ENCODE measurements at places on chromosomes 2 and 18. TPM values are rescaled to one million over a fixed set of nuclear protein-coding genes. Genes with fewer than 3 reads are reported as not detected.

Gene CYTIP
- 238 TPM for total RNA-seq

Gene CD8B
- 483 TPM for total RNA-seq

Gene KCNG3
- not detected for total RNA-seq

- H3K36me3 ChIP-seq = no peaks in the 10 kb centered on the region
- H3K27ac ChIP-seq = no peak overlapping the region
- H3K4me1 ChIP-seq = no peaks in the 10 kb centered on the region
- no peak overlapping the region for H3K4me3 ChIP-seq
- no peaks in the 10 kb centered on the region for H3K27me3 ChIP-seq
- no peak for DNase-seq
Measured at GRCh38 chr2:42938671-42939370, 146.4 kb upstream of the HAAO start.

- H3K27ac ChIP-seq = no peak overlapping the region
- no peaks in the 10 kb centered on the region for H3K4me1 ChIP-seq
- DNase-seq = no peak
- H3K4me3 ChIP-seq = no peak overlapping the region
- no peaks in the 10 kb centered on the region for H3K27me3 ChIP-seq
Measured at GRCh38 chr2:233021771-233022170, 8.7 kb upstream of the NGEF start.

DNA sequence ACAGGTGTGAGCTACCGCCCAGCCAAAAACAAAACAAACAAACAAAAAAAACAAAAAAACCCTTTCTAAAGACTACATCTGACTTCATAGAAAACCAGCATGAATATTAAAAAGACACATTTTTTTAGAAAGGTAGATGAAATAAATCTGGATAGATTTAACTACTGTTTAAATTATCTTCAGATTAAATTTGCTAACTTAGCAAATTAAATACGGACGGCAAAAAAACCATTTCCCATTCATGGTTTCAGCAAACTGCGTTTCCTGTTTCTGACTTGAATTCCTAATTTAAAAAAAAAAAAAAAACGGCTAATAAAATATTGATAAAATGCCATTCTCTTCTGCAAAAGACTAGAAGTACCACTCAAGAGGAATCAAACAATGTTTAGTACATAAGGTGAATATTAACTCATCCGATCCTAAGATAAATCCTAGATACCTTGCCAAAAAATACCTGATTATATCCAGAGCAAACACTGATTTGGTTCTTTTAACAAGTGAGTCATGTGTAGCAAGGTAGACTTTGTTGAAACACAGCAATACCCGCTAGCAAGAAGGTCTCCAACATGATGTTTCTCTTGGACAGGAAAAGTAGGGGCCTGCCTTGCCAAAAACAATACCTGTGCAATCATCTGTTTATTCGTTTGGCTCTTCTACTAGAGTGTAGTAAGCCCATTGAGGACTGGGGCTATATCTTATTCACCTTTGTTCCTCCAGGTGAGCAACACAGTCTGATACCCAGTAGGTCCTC is 96.2 kb downstream of the BARD1 start:
- H3K36me3 ChIP-seq = peaks cover 20% of the 10 kb centered on the region
- no peak for DNase-seq
- H3K27ac ChIP-seq = no peak overlapping the region
- H3K27me3 ChIP-seq = peaks cover 4% of the 10 kb centered on the region
- no peak overlapping the region for H3K4me3 ChIP-seq

- H3K4me1 ChIP-seq = no peaks in the 10 kb centered on the region
- no peak overlapping the region for H3K27ac ChIP-seq
- no peaks in the 10 kb centered on the region for H3K36me3 ChIP-seq
- H3K27me3 ChIP-seq = no peaks in the 10 kb centered on the region
- no peak for DNase-seq
Measured at GRCh38 chr2:18901242-18901641, 311.9 kb upstream of the NT5C1B start.

- H3K27ac ChIP-seq = no peak overlapping the region
- H3K36me3 ChIP-seq = no peaks in the 10 kb centered on the region
- DNase-seq = no peak
- peaks cover 2% of the 10 kb centered on the region for H3K27me3 ChIP-seq
Measured at GRCh38 chr2:213259266-213259665, 25.0 kb upstream of the SPAG16 start.

DNA sequence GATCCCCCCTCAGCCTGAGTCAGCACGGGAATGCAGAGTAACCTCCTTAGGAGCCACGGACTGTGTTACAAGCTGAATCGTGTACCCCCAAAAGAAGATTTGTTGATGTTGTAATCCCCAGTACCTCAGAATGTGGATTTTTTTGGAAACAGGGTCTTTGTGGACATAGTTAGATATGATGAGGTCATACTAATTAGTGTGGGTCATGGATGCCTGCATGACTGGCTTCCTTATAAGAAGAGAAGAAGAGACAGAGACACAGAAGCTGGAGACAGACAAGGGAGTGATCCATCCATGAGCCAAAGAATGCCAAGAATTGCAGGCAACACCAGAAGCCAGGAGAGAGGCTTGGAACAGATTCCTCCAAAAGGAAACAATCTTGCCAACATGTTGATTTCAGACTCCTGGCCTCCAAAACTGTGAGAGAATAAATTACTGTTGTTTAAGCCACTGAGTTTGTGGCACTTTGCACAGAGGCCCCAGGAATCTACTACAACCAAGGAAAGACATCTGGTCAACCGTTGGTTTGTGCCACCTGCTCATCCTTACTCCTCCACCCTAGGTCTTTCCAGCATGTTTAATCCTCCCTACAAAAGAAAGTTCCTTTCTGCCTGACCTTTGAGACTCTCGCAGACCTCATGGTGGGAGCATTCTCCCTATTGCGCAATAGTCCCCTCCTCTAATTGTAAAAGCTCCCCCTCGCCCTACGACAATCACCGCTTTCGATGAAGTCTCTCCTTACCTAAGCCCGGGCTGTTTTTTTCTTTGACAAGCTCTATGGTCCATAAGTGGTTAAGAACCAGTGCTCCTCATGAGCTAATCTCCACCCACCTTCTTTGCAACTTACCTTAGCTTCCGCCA is 91.6 kb downstream of the DNER start:
- H3K4me3 ChIP-seq = no peak overlapping the region
- no peaks in the 10 kb centered on the region for H3K4me1 ChIP-seq
- peaks cover 4% of the 10 kb centered on the region for H3K27me3 ChIP-seq
- H3K27ac ChIP-seq = no peak overlapping the region

GRCh38 chr2:199811346-199811745 is 39.6 kb downstream of the FTCDNL1 start:
- H3K27ac ChIP-seq = no peak overlapping the region
- H3K4me1 ChIP-seq = no peaks in the 10 kb centered on the region
- DNase-seq = no peak
- H3K4me3 ChIP-seq = no peak overlapping the region
- H3K27me3 ChIP-seq = no peaks in the 10 kb centered on the region

GRCh38 chr2:169285531-169286235 is 76.7 kb downstream of the LRP2 start:
- peaks cover 2% of the 10 kb centered on the region for H3K27me3 ChIP-seq
- H3K4me3 ChIP-seq = no peak overlapping the region
- H3K36me3 ChIP-seq = no peaks in the 10 kb centered on the region
- no peaks in the 10 kb centered on the region for H3K4me1 ChIP-seq
- H3K27ac ChIP-seq = no peak overlapping the region

DNA sequence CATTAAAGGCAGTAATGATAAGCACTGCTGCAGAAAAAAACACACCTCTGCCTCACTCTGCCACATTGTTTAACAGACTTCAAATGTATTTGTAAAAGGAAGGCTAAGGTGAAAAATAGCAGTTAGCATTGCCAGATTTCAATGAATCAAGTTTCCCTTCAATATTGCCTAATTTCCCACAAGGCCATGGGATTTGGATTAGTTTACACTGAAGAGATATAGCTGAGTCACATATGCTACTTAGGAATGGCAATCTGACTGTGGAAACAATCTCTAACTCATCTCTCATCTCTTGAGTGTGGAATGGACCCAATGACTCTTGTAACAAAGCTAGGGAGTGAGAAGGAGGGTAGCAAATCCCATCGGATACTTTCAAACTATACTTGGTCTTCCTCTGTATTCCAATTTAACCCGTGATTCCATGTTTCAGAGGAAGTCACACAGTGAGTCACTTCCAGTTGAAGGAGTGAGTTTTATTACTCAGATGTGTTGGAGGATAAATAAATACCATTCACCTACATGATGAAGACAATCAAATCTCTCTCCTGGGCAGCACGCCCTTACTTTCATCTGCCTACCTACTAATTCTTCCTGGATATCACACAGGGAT is 5.1 kb downstream of the B4GALT6 start:
- no peak overlapping the region for H3K4me3 ChIP-seq
- H3K4me1 ChIP-seq = peaks cover 3% of the 10 kb centered on the region
- no peak overlapping the region for H3K27ac ChIP-seq

Data from activated naive CD8-positive, alpha-beta T cell treated with anti-CD3 and anti-CD28 coated beads, Interleukin-2, amount 10 ng/mL, durations not matched to agents 7 days and 5 days (primary cell).